Activated CD4-positive, alpha-beta T cell treated with anti-CD3 and anti-CD28 coated beads, Interleukin-2, amount 10 ng/mL, durations not matched to agents 7 days and 5 days (primary cell): ENCODE measurements at places on chromosomes 12 and 14. TPM values are rescaled to one million over a fixed set of nuclear protein-coding genes. Genes with fewer than 3 reads are reported as not detected.

CD163L1 gene
- not detected for total RNA-seq

COCH gene
- 0.33 TPM for total RNA-seq

MANSC4 gene
- total RNA-seq = not detected

AKAP5 gene
- total RNA-seq = 0.89 TPM

DNA sequence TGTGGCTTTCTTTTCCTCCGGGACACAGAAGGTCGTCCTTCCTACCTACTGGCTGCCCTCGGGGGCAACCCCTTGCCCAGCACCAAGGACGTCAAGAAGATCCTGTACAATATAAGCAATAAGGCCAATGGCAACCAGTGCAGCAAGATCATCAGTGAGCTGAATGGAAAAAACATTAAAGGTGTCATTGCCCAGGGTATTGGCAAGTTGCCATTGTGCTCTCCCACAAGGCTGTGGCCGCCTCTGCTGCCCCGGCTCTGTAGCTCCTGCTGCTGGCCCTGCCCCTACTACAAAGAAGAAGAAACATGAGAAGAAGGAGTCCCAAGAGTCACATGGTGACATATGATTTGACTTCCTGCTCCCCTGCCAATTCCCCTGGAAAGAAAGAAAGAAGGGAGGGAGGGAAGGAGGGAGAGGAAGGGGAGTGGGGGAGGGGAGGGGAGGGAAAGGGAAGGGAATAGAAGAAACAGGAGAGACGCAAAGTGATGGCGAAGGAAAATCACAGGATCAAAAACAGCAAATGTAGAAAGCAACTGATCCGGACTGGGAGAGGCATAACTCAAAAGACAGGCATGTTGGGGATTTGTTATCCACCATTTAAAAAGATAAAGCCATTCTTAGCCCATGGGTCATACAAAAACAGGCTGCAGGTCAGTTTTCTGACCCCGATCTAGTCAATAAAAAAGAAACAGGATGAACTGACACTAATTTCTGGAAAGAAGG lies 61.3 kb upstream of the RESF1 start:
- H3K27ac ChIP-seq = peak overlapping the region; percentile 100
- H3K36me3 ChIP-seq = peaks cover 72% of the 10 kb centered on the region
- H3K27me3 ChIP-seq = no peaks in the 10 kb centered on the region
- peaks cover 54% of the 10 kb centered on the region for H3K4me1 ChIP-seq

GRCh38 chr12:50162230-50162629 lies 4.9 kb downstream of the CERS5 start:
- no peaks in the 10 kb centered on the region for H3K27me3 ChIP-seq
- H3K36me3 ChIP-seq = peaks cover 30% of the 10 kb centered on the region
- H3K4me3 ChIP-seq = no peak overlapping the region
- H3K27ac ChIP-seq = no peak overlapping the region
- no peak for DNase-seq

DNA sequence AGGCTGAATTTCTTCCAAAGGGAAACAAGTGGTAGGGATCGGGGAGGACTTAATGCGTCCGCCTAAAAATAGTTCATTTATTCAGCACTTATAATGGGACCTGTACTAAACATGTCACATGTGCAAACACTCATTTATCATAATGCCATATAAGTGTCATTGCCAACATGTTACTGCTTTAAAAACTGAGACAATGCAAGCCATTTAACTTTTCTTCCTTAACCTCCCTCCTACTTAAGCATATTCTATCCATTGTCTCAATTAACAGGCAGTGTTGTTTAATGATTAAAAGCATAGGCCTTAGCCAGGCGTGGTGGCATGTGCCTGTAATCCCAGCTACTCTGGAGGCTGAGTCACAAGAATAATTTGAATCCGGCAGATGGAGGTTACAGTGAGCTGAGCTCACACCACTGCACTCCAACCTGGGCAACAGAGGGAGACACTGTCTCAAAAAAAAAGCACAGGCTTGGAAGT lies 13.5 kb upstream of the SCFD1 start:
- H3K27me3 ChIP-seq = no peaks in the 10 kb centered on the region
- no peak overlapping the region for H3K4me3 ChIP-seq
- H3K27ac ChIP-seq = no peak overlapping the region
- DNase-seq = no peak
- no peaks in the 10 kb centered on the region for H3K4me1 ChIP-seq

GRCh38 chr12:47686645-47687240 lies 19.1 kb downstream of the RPAP3 start:
- H3K4me3 ChIP-seq = no peak overlapping the region
- H3K4me1 ChIP-seq = peaks cover 4% of the 10 kb centered on the region
- DNase-seq = peak; percentile 49
- H3K27ac ChIP-seq = no peak overlapping the region
- peaks cover 34% of the 10 kb centered on the region for H3K36me3 ChIP-seq

DNA sequence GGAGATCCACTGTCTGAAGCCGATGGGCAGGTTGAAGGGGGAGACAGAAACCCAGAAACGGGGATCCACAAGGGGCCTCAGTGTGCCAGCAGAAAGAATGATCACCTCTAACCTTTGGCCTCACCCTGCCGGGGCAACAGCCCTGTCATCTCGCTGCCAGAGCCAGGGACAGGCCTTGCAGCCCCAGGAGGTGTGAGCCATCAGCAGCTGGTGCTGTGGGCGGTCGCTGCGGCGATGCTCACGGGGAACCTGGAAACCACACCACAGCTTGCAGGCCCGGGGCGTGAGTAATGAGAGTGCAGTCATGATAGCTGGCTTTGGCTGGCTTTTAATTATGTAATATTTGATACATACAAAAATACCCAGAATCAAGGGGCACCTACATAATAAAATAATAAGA lies 4.7 kb upstream of the TTC7B start:
- peaks cover 15% of the 10 kb centered on the region for H3K4me1 ChIP-seq
- no peak overlapping the region for H3K4me3 ChIP-seq
- H3K36me3 ChIP-seq = peaks cover 9% of the 10 kb centered on the region
- H3K27ac ChIP-seq = no peak overlapping the region

- no peak for DNase-seq
- no peaks in the 10 kb centered on the region for H3K36me3 ChIP-seq
- H3K27ac ChIP-seq = no peak overlapping the region
- H3K4me1 ChIP-seq = peaks cover 4% of the 10 kb centered on the region
Observed at GRCh38 chr14:69004731-69005431, 25.8 kb upstream of the ACTN1 start.

- no peak overlapping the region for H3K27ac ChIP-seq
- peaks cover 3% of the 10 kb centered on the region for H3K36me3 ChIP-seq
- H3K27me3 ChIP-seq = no peaks in the 10 kb centered on the region
- DNase-seq = no peak
Observed at GRCh38 chr14:70442750-70443149, 9.2 kb upstream of the ADAM21 start.
